ENCODE measurements at places on chromosomes 2 and 18.

DNA sequence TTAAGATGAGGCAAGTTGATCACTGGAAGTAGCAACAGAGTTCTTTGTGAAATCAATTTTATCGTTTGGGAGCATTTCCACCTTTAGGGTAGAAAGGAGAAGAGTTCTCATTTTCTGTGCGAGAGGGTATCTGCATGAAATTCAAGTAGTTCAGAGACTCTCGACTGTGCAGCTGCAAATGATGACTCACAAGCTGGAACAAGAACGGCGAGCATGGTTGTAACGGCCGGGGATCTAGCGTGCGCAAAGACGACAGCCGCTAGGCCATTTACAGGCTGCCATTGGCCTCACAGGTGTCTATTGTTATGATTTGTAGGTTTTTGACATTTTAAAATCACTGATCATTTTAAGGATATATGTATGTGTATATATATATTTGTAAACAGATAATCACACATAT lies 5.2 kb downstream of the KLHL29 start:
- no peak for DNase-seq

- no peak for DNase-seq
Observed at GRCh38 chr2:215365184-215365658, 53.4 kb downstream of the ATIC start.

GRCh38 chr18:37383036-37383785 lies 182.4 kb downstream of the CELF4 start:
- DNase-seq = no peak

- no peak for DNase-seq
Observed at GRCh38 chr2:20562540-20563225, 88.2 kb downstream of the HS1BP3 start.

Data from thoracic aorta (tissue), 2 donors.